ENCODE measurements at places on chromosomes 2 and 18.
A peak's percentile ranks its signal among the peaks of the same experiment; 100 is the strongest.

DNA sequence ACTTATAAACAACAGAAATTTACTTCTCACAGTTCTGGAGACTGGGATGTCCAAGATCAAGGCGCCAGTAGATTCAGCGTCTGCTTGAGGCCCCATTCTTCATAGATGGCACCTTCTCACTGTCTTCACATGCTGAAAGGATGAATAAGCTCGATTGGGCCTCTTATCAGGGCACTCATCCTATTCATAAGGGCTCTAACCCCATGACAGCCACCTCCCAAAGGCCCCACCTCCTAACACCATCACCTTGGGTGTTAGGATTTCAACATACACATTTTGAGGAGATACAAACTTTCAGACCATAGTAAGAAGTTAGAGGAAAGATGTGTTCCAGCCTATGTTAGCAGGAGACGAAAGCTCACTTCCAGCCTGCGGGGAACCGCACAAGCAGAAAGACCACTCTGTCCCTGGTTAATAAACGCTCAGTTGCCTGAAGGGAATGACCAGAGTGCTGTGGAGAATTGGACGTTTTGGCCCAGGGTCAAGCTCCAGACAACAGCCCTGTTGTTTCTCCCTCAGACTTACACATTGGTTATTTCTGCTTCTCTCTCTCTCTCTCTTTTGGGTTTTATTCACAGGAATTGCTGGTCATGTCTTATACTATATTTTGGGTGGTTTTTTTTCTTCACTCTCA is 90.3 kb downstream of the MAPRE2 start:
- no peak for DNase-seq

DNA sequence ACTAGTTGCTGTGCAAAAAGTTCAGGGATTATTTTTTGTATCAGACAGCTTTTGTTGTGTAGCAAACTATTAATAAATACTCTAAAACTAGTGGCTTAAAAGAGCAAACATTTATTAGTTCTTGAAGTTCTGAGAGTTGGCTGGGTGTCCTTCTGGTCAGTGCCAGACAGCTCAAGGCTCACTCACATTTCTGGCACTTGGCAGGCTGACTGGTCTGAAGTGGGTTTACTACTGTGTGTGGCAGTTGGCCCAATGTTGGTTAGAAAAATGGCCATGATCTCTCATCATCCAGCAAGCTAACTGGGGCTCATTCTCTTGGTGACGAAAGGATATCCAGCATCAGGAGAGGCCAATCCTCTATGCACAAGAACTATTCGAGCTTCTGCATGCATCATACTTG is 71.4 kb upstream of the ZNF385B start:
- no peak for DNase-seq

- DNase-seq = no peak
These were observed 145.9 kb downstream of the FMNL2 start for GRCh38 chr2:152480821-152481399.

GRCh38 chr2:38794235-38794946 is 16.4 kb downstream of the GEMIN6 start:
- no peak for DNase-seq

DNA sequence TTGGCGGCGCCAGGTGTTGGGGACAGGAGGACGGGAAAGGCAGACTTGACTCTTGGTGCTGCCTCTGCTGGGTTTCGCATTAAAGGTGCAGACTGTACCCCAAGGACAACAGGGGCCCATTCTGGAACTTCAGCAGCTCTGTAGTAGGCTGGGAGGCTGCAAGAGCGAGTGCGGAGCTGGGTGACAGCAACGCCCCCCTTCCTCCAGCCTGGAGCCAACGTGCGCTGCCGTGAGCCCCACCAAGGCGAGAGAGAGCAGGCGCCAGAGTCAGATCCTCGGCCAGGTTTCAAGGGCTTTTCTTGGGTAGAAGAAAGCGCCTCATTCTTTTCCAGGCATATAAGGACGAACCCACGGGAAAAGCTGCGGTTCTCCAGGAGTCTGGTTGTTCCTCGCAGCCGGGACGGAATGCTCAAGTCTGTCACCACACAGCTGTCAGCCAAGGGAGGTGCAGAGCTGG is 1.9 kb downstream of the DOK6 start:
- DNase-seq = no peak

GRCh38 chr18:76456018-76456750 is 38.9 kb downstream of the ZNF516 start:
- DNase-seq = no peak

DNA sequence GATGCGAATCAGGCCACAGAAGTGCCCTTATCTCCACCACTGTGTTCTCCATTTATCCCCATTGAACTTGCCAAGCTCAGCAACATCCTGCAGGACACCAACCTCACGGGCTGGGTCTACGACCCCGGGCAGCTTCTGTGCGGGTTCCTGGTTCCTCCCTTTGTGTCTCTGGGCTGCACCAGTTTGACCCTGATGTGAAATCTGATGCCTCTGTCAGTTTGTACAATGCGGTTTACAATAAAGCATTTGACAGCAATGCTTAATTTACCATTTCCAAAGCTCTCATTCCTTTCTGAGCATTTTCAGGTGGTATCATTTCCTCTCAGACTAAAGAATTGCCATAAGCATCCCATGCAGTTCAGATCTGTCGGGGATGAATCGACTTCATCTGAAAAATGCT is 3.3 kb upstream of the TMEM18 start:
- no peak for DNase-seq

DNA sequence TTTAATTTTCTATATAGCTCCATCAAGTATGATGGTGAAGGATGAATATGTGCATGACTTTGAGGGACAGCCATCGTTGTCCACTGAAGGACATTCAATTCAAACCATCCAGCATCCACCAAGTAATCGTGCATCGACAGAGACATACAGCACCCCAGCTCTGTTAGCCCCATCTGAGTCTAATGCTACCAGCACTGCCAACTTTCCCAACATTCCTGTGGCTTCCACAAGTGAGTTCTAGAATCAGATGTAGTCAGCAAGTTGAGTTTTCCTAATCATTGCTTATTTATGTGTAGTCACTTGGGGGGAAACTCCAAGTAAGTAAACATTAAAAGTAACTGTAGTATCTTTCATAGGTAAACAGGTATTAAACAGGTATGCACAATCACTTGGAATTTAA is 24.8 kb downstream of the SMAD4 start:
- DNase-seq = peak; percentile 58

DNA sequence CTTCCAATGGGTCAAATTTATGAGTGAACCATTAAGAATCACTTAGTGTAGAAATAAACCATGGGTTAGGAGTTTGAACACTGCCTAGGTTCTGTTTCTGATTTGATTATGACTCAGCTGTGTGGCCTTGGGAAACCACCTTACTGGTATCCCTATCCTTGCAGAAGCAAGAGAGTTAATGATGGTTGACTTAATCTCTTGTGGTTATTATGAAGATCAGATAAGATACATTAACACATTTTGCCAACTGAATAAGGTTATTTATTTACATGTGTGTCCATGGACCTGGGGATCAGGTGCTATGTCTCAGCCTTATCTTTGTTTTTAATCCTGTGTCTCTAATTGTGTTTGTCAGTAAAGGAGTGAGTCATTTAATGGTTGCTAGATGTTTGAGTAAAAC is 5.4 kb upstream of the KCNJ13 start:
- peak; percentile 67 for DNase-seq

DNA sequence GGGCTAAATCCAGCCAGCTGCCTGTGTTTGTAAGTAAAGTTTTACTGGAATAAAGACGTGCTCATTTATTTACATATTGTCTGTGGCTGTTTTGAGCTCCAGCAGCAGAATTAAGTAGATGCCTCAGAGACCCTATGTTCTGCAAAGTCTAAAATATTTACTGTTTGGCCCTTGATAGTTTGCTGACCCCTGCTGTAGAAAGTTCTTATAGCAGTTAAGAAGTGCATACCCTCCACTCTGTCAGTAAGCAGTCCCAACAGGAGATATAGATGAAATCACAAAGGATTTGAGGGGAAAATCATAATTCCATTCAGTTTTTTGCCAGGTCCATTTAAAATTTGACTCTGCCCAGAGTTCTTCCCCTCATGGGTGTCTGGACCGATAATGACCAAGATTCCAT is 50.1 kb upstream of the ITM2C start:
- peak; percentile 26 for DNase-seq

DNA sequence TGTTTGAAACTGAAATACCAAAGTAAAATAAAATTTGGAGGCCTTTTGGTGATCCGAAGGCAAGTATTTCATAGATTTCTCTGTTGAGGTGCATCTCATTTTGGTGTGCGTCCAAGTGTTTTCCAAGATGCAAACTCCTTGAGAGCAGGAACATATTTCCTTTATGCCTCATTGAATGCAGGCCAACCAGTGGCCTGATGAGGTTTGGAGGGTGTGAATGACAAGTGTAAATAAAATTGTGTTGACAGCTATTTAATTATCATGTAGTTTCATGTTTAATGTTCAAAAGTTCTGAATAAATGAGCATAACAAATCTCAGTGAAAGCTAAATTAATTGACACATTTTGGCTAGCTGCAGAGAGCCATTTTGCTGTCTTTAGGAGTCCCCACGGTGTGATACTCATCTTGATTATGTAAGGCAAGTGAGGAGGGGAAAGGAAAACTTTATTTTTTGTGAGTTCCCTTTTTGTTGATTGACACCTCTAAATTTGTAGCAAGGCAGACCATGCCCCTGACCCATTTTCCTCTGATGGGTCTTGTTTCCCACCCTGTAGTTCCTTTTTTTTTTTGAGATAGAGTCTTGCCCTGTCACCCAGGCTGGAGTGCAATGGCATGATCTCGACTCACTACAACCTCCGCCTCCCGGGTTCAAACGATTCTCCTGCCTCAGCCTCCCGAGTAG is 6.3 kb upstream of the LTBP1 start:
- DNase-seq = no peak

DNA sequence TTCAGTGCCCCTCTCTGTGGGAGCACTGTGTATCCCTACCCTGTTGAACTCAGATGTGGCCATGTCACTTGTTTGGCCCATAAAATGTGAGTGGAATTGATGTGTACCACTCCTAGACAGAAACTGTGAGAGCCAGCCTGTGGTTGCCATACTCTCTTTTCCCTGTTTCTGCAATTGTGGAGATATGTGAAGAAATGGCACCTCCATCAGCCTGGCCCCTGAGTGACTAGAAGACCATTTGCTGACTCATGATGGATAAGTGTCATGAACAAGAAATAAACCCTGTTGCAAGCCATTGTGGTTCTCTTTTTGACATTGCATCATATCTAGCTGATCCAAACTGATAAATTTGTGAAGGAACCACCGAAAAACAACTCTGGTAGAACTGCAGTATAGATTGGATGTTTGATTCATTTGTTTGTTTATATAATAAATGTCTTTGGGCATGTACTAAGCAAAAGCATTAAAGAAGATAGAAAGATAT is 214.5 kb upstream of the FBXO11 start:
- DNase-seq = no peak

DNA sequence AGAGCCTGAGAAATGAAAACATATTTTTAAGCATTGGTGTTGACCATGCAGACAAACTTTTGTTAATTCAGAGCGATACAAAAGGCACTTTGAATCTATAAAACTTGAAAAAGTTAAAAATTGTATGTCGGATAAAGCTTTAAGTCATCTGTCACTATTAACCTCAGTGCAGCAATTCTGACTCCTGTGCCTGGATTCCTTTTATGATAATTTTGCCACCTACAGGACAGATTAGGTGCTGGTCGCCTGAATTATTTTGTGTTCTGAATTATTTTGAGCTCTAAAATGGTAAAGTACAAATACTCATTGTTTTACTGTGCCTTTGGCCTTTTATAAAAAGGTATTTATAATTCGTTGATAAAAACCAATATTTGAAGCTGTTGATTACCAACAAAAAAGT is 19.4 kb upstream of the RNF138 start:
- DNase-seq = no peak

DNA sequence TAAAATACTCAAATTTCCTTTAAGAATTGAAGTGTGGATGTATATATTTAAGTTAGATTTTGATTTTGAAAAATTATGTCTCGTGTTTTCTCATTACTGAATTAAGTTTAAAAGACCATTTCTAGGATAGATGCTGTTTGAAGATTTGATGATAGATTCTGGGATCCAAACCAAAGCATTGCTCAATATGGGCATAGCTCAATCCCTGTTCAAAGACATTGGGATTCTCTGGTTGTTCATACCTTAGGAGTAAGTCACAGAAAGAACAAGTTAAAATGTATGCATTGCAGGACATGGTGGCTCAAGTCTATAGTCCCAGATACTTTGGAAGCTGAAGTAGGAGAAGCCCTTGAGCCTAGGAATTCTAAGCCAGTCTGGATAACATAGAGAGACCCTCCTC is 622.3 kb downstream of the ADCYAP1 start:
- DNase-seq = no peak

DNA sequence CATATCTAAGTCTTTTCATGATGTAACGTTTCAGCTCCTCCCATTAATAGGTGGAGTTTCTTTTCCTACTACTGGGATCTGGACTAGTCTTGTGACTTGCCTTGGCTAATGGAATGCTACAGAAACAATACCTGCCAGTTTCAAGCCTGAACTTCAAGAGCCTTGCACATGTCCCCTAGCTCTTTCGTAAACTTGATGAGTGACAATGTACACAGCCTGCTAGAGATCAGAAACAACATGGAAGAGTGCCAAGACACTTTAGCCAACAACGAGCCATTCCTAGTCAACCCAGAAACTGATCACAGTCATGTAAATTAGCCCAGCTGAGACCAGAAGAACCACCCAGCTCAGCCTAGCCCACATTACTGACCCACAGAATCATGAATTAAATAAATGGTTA is 24.8 kb upstream of the STK39 start:
- no peak for DNase-seq

GRCh38 chr18:9561759-9562158 is 52.6 kb downstream of the PPP4R1 start:
- DNase-seq = no peak

GRCh38 chr18:70029163-70029562 is 81.5 kb upstream of the CD226 start:
- no peak for DNase-seq

DNA sequence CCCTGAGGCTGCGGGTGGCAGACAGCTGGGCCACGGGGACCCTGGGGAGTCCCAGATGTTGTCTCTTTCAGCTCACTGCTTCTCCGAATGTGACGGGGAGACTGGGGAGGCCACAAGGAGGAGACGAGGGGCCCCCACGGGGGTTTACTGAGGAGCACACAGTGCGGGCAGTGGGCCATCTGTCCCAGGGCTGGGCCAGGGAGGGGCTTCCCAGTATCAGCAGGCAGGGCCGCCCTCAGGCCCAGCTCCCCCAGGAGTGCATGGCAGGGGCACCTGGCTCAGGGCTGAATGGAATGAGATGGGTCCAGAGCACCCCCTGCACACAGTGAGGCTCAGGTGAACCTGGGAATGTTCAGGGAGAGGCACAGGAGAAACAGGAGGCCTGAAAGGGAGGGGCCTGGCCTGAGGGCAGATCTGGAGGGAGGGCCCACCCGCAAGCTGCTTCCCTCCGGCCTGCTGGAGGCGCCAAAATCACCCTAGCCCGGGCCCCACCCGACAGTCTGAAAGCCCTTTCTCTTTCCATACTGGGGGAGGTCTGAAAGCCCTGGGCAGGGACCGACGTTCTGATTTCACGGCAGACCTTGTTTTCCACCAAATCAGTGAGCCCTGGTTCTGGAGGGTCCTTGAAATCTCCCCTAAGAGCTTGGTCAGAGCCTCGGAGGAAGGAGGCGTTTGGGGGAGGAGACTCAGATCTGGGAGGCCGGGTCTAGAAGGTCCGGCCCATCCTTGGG is 35.5 kb upstream of the PTMA start:
- peak; percentile 63 for DNase-seq
